Type B pancreatic cell (in vitro differentiated cells): ENCODE measurements at places on chromosomes 11 and 22. TPM values are rescaled to one million over a fixed set of nuclear protein-coding genes. Genes with fewer than 3 reads are reported as not detected.

DNA sequence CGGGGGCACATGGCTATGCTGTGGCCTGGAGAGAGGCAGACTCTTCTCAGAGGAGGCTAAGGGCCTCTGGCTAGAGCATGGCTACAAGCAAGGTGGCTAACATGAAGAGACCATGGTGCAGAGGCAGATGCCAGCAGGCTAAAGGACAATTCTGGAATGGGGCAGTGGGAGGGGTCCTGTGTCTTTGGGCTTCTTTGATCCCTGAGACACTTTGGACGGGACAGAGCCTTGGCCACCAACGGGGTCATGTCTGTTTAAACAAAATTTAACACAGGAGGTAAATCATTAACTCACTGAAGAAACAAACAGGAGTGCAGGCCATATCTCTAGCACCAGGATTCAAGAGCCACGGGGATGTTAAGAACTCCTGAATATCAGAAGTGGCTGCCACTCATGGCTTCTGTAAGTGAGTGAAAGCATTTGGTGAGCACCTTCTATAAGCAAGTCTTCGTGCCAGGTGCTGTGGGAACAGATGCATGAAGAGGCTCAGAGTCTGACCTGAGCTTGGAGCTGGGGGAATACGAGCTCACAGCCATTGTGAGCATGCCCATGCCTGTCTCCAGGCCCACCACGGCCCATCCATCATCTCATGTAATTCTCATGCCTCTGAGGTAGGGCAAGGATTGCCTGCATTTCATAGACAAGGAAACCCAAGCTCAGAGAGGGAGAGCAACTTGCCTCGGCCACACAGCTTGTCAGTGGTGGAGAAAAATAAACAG lies 18.3 kb upstream of the ZNRF3 start:
- no peak for DNase-seq

DNA sequence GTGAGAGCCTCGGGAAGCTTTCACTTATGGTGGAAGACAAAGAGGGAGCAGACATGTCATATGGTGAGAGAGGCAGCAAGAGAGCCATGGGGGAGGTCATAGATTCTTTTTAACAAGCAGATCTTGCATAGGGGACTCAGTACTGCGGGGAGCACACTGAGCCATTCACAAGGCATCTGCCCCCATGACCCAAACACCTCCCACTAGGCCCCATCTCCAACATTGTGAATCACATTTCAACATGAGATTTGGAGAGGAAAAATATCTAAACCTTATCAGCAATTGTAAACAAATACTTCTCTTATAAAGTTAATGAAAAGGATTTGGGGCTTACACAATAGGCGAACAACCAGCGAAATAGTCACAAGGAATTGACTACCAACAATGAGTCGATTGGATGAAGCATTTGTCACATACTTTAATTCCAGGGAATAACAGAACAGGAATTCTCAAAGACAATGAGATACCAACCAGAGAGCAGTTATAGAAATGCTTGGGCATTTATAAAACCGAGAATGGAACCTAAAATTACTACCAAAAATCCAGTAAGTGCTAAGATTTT lies 7.3 kb downstream of the DDI1 start:
- DNase-seq = no peak

- DNase-seq = no peak
These were observed 12.3 kb downstream of the ARFGAP3 start for GRCh38 chr22:42844756-42845155.

GRCh38 chr22:32853662-32854061 lies 52.2 kb downstream of the TIMP3 start:
- DNase-seq = no peak

DNA sequence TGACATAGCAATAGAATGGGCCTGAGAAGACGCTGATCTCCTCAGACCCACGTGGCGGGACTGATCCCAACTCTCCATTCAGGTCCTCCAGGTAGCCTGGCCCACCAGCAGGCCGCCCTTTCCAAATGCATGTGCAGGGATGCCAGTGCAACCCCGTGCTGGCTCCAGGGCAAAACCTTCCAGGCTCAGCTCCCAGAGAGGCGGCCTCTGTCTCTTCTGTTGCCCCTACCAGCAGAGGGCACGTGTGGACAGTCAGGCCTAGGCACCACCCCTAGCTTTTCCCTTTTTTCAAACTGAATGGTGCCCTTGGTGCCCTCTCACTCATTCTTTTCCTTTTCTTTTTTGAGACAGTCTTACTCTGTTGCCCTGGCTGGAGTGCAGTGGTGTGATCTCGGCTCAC lies 121.7 kb downstream of the OSBP2 start:
- no peak for DNase-seq

- no peak for DNase-seq
These were observed 20.6 kb downstream of the POLR3H start for GRCh38 chr22:41523464-41524221.

- no peak for DNase-seq
These were observed 220.1 kb upstream of the E2F8 start for GRCh38 chr11:19460718-19461405.

DNA sequence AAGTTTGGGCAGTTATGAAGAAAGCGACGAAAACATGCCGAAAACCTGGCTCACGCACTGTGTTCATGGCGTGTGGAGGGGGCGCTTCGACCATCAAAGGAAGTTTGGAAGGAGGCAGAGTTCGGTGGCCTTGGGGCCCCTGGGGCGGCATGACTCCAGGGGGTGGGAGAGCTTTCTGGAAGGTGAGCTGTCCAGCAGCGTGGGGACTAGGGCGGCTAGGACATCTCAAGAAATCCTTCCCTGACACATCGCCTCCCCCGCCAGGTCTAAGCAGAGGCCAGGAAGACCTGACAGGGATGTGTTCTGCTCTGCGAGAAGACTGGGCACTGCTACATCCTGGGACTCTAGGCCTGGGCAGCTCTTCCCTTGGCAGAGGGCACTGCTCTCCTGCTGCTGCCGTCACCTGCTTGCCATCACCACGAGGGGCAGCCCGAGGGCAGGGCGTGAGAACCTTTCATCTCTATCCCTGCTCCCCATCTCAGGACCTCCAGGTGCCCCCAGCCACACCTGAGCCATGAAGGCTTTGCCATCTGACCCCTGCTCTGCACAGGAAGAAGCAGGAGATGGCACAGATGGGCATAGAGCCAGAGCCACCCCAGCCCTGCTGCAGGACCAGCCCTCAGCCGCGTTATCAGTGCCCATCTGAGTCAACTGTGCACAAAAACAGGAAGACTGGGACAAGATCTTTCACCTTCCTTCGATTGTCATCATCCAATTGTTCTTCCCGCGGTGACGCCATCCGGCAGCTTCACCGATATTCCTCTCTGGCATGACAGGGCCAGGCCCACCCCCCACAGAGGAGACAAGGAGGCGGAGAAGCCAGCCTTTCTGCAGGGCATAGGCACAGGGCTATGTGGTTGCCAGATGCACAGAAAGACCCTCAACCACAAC lies 12.7 kb downstream of the LINC01488 start:
- DNase-seq = no peak

DNA sequence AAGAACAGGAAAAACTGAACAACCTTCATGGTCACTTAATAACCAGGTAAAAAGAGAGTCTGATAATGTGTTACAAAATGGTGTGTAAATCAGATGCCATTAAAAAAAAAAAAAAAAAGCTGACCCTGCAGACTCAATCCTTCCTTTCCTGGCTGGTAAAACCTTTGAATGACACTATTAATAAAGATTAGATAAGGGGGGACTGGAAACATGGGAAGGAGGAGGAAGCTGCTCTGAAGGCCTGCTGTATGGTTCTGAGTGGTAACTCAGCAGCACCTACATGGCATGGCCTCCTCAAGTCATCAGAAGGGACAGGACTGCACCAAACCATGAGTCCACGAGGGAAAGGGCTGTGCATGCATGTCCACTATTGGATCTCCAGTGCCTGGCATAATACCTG lies 18.0 kb upstream of the SWAP70 start:
- DNase-seq = no peak

DNA sequence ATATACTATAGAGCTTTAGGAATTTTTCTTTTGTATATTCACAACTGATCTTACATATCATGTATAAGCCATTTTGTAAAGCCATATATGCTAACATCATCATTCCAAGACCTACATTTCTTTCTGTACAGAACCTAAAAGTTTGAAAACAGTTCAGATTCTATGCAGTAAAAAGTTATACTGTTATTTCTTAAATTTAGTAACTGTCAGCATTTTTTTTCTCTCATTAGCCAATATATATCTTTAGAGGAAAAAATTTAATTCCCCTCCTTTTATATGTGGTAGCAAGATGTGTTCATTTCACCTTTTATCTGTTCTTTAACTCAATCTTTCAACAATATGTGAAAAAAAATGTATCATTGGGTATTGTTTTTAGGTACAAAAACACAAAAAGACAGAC lies 120.4 kb upstream of the TP53AIP1 start:
- DNase-seq = no peak

GRCh38 chr11:31050061-31050765 lies 319.3 kb downstream of the DCDC1 start:
- no peak for DNase-seq

Gene CATSPERZ
- total RNA-seq = not detected in 2 replicates

Gene OAF
- total RNA-seq = 17.1 and 67.5 TPM in 2 replicates

Gene ASPHD2
- total RNA-seq = 1.1 and 2.4 TPM in 2 replicates

Gene IGLL1
- total RNA-seq = not detected in 2 replicates
